ENCODE measurements at places on chromosomes 7 and 10.

DNA sequence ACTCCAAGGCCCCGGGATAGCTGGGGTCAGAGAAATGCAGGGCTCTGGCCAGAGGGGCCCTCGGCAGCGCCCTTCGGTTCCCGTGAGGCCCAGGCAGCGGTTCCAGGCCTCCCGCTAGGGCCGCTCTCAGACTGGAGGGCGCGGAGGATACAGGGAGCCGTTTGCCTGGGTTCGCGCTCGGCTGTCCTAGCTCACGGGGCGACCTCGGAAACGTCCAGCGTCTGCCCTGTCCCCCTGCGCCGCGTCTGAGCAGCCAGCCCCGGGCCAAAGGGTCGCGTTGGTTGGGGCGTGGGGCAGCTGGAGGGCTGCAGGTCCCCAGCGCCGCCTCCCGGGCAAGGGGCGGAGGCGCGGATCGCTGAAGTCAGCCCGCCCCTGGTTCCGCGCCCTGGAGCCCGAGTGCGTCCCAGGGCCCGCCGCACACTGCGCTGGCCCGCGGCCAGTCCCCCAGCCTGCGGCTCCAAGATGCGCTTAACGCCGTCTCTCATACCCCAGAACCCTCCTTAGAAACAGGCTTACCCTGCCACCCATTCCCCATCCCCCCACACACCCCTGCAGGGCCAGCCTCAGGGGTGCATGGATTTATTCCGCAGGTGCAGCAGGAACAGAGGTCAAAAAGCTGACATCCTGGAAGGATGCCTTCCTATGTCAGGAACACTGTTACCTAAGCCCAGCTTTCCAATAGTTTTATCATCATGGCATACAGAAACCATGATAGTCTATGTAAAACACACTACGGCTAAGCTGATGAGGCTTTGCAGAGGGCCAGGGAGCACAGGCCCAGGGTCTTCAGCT lies 22.1 kb upstream of the OPN4 start:
- no peak for DNase-seq

DNA sequence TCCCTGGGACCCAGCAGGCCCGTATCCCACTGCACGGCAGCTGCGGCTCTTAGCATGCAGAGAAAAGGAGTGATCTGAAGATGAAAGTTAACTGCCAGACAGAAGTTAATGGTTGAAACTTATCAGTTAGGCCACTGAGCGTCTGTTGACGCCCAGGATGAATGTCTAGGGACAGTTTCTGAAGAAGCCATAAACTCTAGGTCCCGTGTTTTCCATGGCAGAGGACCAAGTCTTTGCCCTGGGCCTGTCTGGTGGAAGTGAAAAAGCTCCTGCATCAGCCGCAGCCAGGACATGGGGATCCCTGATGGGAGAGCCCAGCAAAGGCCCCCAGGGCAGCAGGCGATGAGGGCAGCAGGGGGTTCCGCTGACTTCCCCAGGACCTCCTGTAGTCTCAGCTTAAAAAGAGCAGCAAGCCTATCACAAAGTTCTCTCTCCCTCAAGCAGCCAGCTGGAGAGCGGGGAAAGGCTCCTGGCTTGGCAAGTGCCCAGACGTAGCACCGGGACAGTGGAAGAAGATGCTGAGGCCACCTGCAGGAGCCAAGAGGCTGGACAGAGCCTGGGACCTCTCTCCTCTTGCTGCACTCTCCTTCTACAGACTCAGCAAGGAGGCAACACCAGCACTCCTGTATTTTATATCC lies 79.6 kb downstream of the TNS3 start:
- no peak for DNase-seq

GRCh38 chr7:149728491-149729375 lies 44.7 kb downstream of the ZNF467 start:
- no peak for DNase-seq

- no peak for DNase-seq
Observed at GRCh38 chr10:87092861-87093631, 1.6 kb downstream of the GLUD1 start.

DNA sequence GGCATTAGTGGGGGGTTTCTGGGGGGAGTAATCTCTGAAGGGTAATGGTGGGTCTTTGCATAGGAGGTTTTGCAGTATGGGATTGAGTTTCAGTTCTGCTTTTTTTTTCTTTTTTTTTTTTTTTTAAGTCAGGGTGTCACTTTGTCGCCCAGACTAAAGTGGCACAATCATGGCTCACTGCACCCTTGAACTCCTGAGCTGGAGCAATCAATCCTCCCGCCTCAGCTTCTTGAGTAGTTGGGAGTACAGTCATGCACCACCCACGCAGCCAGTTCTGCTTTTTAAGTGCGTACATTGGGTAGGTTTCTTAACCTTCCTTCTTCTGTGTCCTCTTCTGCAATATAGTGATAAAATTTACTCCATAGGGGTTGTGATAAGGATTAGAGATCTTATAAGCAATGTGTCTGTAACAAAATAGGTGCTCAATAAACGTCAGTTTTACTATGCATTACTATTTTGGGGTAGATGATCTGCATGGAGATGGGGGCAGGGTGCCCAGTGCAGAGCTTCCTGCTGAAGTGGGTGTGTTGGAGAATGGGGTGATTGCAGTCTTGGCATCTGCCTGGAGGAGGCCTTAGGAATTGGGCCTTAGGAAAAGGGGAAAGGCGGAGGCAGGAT lies 9.6 kb downstream of the KAZALD1 start:
- DNase-seq, result peak; percentile 44
